Stimulated activated naive CD8-positive, alpha-beta T cell treated with anti-CD3 and anti-CD28 coated beads, Interleukin-15, amount 100 ng/mL, for 72 hours (primary cell): ENCODE measurements at places on chromosomes 5 and 9.

DNA sequence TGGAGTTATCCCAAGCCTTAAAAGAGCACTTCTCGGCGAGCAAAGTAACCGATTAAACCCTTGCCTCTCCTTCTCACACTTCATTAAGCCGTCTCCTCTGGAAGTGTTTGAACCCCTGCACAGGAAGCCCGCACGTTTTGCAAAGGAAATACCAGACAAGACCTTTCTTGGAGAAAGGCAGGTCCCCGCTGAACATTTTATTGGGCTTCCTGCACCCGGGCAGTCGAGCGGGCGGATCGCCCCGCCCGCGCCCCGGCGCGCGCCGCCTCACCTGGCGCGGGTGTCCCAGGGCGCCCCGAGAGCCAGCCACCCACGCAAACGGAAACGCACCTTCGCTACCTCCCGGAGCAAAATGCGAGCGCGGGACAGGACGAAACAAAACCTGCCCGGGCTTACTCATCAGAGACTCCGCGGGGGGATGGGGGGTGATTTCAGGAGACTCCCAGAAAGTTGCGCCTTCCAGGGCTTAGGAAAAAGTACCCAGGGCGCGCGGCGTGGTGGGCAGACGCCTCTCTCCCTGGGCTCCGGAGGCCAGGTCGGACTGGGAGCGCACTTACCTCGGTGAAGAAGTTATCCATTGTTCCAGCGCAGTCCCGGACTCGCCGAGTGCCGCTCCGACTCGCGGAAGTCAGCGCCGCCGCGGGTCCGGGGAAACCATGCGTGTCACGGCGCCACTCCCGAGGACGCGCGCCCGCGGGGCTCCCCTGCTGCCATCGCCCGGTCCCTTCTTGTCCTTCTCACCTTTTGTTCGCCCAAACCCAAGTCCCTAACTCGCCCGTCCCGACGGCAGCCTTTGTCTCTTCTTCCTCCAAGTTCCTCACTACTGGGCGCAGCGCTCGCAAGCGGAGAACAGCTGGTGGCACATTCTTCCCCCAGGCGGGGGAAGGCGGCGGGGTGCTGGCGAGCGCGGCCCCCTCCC lies 598 bp downstream of the MYO10 start:
- peak; percentile 48 for DNase-seq

GRCh38 chr5:115732026-115732425 lies 84.4 kb downstream of the CDO1 start:
- no peak for DNase-seq

DNA sequence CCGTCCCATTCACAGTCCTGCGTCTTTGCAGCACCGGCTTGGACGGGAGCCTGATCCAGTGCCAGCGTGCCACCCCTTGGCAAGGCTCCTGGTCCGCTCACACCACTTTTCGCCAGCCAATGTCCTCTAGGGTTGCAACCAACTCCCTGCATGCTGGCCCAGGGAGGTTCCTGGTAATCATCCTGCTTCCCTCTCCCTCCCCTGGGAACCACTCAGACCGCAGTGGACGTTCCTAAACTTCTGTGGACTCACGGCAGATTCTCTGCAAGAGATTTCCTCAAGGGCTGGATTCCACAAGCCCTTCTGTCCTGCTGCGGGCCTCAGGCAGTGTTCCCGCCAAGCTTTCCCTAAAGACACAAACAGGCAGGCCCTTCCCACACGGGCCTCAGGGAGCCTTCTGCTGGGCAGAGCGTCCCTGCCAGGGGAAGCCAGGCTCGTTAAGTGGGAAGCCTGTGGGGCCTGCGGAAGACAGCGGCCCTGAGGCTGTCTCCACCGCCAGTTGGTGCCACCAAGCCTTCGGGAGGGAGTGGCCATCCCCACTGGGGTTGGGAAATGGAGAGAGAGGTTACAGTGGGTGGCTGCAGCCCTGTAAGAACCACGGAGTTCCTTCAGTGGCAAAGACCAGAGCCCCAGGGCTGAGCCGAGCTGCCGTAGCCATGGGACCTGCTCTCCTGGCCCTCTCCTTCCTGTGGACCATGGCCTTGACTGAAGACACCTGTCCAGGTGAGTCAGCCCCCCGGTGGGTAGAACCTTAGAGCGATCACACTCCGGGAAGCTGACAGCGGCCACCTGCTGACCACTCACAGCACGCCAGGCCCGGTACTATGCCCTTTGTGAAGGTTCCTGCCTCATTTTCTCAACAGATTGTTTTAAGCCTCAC lies 16.4 kb upstream of the FCN2 start:
- DNase-seq: no peak

DNA sequence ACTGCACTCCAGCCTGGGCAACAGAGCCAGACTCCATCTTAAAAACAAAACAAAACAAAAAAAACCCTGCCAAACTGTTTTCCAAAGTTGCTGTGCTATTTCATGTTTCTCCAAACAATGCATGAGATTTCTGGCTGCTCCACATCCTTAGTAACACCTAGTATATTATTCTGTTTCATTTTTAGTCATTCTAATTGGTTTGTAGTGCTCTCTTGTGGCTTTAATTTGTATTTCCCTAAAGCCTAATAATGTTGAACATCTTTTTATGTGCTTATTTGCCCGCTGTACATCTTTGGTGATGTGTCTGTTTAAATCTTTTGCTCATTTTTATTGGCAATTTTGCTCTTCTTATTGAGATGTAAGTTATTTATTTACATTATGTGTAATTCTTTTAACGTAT lies 18.4 kb upstream of the TTC1 start:
- no peak for DNase-seq

GRCh38 chr5:119343766-119344165 lies 12.1 kb upstream of the TNFAIP8 start:
- peak; percentile 53 for DNase-seq

GRCh38 chr5:36078430-36078829 lies 11.7 kb upstream of the UGT3A2 start:
- no peak for DNase-seq

GRCh38 chr5:160023007-160023907 lies 14.3 kb downstream of the TTC1 start:
- DNase-seq: no peak

- DNase-seq: no peak
These were observed 130.8 kb downstream of the GDNF start for GRCh38 chr5:37709020-37709419.

GRCh38 chr5:51811883-51812471 lies 428.7 kb downstream of the ISL1 start:
- no peak for DNase-seq

DNA sequence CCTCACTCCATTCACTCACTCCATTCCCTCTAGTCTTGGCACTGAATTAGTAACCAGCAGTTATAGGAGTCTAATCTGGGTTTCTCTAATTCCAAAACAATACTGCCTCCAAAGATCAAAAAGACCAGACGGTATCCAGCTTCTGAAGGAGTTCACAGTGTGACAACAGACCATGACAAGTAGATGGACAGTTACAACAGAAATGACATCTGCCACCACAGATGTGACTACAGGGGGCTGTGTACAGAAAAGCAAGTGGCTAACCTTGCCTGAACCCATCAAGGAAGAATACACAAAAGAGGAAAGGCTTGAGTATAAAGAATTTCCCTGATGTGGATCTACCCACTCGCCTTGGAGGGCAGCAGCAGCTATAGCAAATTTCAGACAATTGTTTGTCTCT lies 112.4 kb downstream of the ACTL7B start:
- DNase-seq: no peak

GRCh38 chr5:146009020-146009419 lies 72.6 kb downstream of the SH3RF2 start:
- no peak for DNase-seq

DNA sequence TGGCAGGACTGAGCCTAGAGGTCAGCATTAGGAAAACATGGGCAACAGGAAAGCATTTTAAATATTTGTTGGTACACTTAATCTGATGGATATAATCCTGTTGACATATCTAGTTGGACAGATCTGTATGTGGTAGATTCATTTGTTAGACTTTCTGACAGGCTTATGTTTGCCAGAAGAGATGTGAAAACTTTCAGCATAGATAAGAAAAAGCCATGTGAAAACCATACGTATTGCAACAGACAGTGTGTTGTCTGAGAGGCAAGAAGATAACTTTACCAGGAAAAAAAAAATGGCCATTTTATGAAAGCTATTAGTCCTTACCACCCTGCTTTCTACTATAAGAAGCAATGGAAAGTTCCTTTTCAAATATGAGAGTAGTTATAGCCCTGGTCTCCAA lies 1902.2 kb upstream of the C9orf72 start:
- DNase-seq: no peak
